Forelimb muscle (tissue), 1 donor: ENCODE measurements at places on chromosomes 1 and 21.
A peak's percentile ranks its signal among the peaks of the same experiment; 100 is the strongest.

- DNase-seq, result no peak
Observed at GRCh38 chr1:38656726-38657125, 202.8 kb downstream of the RRAGC start.

GRCh38 chr1:97007840-97008604 lies 286.4 kb downstream of the PTBP2 start:
- DNase-seq, result no peak

DNA sequence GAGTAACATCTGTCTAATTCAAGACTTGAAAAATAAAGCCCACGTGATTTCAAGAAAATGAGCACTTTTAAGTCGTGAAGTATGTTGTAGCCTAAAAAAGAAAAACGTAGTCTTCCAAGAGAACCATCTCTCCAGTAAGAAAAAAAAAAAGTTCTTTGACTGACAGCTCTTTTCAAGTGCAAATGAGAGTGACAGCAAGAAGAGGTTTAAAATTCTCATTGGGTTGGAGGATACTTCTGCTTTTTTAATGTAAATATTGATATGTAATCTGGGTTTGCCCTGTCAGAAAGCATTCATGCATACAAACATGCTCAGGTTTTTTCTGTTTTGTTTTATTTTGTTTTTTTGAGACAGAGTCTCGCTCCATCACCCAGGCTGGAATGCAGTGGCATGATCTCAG lies 32.3 kb upstream of the PRDM2 start:
- no peak for DNase-seq

DNA sequence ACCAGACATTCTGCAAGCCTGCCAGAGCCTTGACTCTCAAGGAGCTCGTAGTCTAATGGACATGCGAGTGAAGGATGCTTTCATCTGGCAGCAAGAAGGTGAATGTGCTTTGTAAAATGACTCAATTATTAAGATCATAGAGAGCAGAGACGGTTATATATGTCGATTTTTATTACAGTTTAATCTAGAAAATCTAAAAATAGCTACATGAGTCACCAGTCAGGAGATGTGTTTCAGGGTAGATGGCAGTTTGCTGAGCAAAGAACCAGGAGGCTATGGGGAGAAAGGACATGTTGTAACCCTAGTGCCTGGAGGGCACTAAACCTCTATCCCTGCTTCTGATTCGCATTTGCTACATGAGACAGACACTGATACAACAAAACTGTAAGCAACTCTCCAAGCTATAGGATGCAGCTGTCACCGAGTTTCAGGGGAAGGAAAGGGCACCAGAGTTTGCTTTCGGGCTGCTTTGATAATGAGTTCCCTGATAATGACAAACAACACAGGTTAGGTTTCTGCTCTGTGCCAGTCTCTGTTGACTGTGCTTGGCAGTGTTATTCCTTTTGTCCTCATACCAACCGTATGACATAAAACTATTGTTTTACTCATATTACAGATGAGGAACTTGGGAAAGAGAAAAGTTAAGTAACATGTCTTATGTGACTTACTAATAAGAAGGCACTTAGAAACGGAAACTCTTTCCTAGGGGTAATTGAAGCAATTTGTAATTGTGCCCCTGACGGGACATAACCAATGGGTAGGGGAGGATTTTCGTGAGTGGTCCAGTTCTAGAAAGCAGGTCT lies 43.2 kb downstream of the C1orf198 start:
- no peak for DNase-seq

- DNase-seq, result no peak
Observed at GRCh38 chr1:107058245-107059032, 2.0 kb downstream of the PRMT6 start.

DNA sequence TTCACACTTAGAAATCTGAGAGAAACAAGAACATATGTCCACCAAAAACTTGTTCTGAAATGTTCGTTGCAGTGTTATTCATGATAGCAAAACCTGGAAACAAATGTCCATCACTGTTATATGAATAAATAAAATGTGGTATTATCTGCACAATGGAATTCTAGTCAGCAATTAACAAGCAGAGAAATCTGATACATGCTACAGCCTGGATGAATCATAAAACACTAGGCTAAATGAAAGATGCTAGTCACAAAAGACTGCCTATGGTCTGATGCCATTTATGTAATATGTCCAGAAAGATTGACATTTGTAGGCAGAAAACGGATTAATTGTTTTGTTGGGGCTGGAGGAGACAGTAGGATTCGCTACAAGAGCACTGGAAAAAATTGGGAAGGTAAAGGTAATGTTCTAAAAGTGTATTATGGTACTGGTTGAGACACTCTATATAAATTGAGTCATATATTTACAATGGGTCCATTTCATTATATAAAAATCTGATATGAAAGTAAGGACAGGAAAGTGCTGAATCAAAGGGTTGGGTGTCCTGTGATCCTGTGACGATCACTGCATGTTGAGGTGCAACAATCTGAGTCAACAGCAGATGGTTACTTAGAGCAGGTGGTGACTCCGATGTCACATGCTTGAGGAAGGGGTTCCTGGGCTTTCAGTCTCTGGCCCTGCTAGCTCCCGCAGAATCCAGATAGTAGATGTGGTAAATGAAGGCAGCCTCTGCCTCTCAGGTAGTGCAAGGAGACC lies 102.1 kb upstream of the NBPF4 start:
- no peak for DNase-seq

DNA sequence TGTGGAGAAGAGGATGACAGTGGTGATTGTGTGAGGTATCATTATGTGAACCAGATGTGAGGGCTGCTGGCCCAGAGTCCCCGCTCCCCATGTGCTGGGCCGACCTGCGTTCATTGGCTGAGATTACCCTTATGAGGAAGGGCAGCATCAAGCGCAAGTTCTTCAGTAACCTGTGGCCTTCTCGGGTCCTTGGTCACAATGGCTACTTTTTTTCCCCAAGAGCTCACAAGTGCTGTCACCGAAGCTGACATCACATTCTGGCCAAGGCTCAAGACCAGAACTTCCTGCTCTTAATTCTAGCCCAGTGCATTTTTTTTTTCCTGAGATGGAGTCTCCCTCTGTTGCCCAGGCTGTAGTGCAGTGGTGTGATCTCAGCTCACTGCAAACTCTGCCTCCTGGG lies 262.9 kb downstream of the RHOU start:
- DNase-seq, result peak; percentile 55

DNA sequence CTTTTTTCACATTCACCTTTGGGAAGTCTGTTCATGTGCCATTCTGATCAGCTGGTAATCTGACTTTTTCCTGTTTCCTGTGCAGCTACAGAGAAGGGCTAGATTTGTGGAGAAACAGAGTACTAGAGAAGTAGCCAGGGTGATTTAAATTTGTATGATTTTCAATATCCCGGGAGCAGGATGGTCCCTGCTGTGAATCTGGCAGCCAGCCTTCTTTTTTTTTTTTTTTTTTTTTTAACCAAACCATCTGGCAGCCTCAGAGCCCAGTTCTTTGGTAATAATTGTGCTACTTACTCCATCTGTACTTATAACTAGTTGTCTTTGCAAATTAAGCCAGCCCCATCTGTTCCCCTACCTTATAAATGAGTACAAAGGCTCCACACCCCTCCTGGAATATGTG lies 248.6 kb upstream of the DEPDC1 start:
- DNase-seq, result no peak

DNA sequence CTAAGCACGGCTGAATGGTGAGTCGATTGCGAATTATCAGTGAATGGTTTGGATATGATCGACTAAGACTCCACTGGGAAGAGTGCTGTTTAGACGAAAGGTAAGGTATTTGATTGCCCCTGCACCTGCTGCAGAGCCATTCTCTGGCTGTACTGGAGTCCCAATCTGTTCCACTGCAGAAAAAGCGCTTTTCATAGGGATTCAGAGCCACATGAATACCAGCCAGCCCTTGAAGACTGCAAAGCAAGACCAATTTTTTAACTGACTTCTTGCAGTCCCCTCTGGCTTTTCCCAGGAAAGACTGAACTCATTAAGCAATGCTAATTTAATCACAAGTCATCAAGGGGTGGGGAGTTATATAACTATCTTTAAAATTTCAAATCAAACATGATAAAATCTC lies 1.3 kb downstream of the GREM2 start:
- no peak for DNase-seq

DNA sequence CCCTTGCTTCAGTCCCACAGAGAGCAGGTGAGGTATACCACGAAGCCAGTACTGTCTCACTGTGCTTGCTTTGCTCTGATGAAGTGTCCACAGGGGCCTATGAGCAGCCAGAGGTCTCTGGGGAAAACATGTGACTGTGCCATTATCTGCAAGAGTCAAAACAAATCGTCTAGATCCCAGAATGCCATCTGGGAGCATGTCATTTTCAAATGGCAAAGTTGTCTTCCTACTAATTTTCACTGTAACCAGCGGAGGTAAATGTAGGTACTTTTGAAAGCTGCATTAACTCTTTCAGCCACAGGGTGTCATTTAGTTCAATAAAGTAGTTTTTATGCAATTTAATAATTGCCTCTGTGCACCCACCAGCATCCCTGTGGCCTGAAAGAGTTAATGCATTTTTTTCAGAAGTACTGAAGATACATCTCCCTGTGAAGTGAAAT lies 173.6 kb upstream of the SGIP1 start:
- DNase-seq, result no peak

- no peak for DNase-seq
Observed at GRCh38 chr1:82401116-82401515, 600.4 kb downstream of the ADGRL2 start.

GRCh38 chr1:64323882-64324281 lies 120.5 kb downstream of the UBE2U start:
- no peak for DNase-seq

- DNase-seq, result no peak
Observed at GRCh38 chr21:44800103-44800502, 1.5 kb downstream of the UBE2G2 start.

DNA sequence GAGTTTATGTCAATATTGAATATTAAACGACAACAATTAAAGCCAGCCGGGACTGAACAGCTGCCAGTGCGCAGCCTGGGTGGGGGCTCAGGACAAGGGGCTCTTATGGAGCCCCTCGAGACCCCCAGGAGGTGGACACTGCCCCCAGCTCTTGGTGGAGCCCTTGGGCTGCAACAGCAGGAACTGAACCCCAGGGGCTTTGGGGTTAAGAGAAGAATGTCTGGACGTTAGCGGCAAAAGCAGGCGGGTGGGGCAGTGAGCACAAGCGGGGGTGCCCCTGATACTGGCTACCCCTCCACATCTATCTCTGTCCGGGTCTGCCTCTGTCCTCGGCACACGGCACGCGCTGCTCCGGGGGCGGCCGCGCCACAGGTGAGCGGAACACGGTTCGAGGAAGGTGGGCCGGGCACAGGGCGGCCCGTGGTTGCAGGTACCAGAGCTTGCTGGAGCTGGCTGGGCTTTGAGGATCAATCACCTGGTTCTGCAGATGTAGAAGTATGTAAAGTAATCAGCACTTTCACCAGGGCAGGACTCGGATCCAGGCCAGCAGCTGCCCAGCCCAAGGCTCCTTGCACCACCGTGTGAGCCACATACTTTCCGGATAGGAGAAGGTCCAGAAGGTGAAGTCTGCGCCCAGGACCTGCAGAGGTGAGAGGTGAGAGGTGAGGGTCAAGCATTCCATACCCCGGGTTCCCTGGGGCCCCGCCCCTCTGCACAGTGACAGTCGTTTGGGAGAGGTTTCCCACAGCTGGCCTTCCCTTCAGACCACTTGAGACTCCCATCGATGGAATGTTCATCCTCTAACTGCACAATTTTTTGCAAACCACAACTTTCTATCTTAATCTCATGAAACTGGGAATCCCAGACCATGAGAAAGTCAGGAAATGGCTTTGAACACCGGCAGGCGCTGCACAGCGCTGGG lies 12.4 kb upstream of the POFUT2 start:
- no peak for DNase-seq

- no peak for DNase-seq
Observed at GRCh38 chr1:207268337-207268736, 53.1 kb upstream of the CD55 start.

- no peak for DNase-seq
Observed at GRCh38 chr1:68994096-68994495, 497.2 kb upstream of the DEPDC1 start.

DNA sequence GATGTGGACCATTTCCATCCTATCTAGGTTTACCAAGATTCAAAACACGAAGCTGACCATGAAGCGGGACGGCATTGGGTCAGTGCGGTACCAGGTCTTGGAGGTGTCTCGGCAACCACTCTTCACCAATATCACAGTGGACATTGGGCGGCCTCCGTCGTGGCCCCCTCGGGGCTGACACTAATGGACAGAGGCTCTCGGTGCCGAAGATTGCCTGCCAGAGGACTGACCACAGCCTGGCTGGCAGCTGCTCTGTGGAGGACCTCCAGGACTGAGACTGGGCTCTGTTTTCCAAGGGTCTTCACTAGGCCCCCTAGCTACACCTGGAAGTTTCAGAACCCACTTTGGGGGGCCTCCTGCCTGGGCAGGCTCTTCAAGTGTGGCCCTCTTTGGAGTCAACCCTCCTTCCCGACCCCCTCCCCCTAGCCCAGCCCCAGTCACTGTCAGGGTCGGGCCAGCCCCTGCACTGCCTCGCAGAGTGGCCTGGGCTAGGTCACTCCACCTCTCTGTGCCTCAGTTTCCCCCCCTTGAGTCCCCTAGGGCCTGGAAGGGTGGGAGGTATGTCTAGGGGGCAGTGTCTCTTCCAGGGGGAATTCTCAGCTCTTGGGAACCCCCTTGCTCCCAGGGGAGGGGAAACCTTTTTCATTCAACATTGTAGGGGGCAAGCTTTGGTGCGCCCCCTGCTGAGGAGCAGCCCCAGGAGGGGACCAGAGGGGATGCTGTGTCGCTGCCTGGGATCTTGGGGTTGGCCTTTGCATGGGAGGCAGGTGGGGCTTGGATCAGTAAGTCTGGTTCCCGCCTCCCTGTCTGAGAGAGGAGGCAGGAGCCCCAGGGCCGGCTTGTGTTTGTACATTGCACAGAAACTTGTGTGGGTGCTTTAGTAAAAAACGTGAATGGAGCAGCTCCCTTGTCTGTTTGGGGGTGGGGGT lies 864 bp upstream of the CCDC24 start:
- no peak for DNase-seq

DNA sequence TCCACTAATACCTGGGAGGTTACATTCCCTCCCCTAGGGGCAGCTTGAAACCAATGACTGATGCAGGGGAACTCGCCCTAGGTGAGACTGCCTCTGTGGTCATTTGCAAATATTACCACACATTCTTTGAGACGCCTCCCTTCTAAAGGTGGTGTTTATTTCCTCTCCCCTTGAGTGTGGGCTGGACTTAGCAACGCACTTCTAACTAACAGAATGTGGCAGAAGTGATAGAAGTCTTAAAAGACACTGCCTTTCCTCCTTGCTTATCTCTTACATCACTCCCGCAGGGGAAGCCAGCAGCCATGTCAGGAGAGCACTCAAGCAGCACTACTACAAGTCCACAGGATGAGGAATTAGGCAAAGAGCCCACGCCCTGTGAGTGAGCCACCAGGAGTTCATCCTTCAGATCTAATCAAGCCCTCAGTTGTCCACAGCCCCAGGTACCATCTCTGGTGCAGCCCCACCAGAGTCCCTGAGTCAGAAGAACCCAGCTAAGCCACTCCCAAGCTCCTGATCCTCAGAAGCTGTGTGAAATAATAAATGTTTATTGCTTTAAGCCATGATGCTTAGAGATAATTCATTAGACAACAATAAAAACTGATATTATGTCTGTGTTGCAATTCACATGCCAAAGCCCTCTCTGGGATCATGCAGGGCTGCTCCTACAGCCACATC lies 14.8 kb upstream of the MATN1 start:
- no peak for DNase-seq

- DNase-seq, result no peak
Observed at GRCh38 chr1:222644636-222644980, 26.7 kb downstream of the MIA3 start.

GRCh38 chr1:99659755-99660210 lies 13.9 kb downstream of the PALMD start:
- DNase-seq, result no peak

- DNase-seq, result peak; percentile 49
Observed at GRCh38 chr1:247331172-247331524, 519 bp downstream of the ZNF496 start.
